CD4-positive, alpha-beta T cell treated with Interleukin-6 at 100 ng/mL for 8 hours (primary cell): ENCODE measurements at places on chromosomes 2 and 18.
A peak's percentile ranks its signal among the peaks of the same experiment; 100 is the strongest.

DNA sequence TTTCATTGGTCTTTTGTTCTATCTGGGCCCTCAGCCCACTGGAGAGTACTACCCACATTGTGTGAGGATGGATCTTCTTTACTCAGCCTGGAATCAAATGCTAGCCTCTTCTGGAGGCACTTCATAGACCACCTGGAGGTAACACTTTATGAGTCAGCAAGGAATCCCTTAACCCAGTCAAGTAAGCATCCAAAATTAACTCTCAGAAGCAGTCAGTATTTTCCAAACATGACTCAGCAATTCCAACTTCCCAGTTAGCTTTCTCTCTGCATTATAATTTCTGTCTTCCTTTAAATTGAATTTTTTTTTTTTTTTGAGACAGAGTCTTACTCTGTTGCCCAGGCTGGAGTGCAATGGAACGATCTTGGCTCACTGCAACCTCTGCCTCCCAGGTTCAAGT is 142.7 kb downstream of the ACKR3 start:
- DNase-seq = no peak

DNA sequence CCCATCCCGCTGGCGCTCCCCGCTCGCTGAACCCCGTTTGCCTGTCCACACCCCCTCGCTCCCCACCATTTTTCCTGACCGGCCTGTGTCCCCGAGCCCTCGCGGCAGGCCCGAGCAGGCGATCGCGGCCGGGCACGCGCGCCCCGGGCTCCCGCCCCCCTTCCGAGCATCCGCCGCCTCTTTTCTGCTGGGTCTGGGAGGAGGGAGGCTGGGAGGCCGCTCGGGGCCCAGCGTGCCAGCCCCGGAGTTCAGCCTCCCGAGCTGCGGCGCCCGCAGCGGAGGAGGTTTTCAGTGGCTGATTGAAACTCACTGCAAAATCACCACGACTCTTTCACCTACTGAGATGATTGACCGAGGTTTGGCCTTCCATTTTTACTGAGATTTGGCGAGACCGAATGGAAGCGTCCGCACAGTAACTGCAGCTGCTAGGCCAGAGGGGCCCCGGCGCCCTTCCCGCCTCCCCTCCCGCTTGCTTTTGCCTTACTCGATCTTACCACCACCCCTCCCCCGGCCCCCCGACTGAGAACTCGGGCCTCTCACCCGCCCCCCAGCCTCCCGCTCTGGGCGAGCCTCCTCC is 4.8 kb downstream of the SOX11 start:
- DNase-seq = no peak

- DNase-seq = no peak
Observed at GRCh38 chr2:8000870-8001269, 681.0 kb upstream of the ID2 start.

DNA sequence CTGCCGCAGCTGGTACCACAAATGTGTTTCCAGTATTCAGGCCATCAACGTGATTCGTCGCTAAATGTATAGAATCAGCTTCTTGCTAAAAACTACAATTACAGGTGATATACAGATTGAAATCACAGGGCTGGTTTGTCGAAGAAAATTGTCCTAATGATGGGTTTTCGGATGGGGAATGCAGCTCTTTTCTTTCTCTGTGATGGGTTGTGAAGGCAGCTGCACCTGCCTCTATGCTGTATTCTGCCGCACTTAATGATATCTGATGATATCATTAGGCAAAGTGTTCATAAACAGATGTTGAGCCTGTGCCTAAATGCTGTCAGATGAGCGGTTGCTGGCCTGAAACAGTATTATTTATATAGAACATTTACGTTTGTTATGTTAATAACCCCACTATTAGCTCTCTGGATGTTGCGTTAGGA is 218.1 kb downstream of the ARHGAP15 start:
- DNase-seq = no peak

- DNase-seq = no peak
Observed at GRCh38 chr18:58867281-58867961, 2.7 kb downstream of the ZNF532 start.

- no peak for DNase-seq
Observed at GRCh38 chr2:218555527-218555926, 12.6 kb downstream of the USP37 start.

GRCh38 chr18:44938720-44939665 is 258.3 kb downstream of the SETBP1 start:
- DNase-seq = no peak

- DNase-seq = no peak
Observed at GRCh38 chr18:33541316-33541715, 36.7 kb upstream of the ASXL3 start.

DNA sequence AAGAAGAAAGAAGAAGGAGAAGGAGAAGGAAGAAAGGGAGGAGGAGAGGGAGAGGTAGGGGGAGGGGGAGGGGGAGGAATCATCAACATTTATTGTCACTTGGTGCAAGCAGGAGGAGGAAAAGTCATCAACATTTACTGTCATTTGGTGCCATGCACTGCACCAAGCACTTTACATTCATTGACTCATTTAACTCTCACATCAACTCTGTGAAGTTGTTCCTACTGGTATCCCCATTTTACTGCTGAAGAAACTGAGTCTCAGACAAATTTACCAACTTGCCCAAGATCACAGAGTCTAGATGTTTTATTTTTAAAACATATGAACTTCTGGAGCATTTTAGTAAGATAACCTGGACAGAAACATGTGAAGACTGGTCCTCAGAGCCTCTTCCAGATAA is 46.7 kb upstream of the NEB start:
- DNase-seq = no peak

- DNase-seq = no peak
Observed at GRCh38 chr18:3340682-3341097, 78.8 kb downstream of the MYL12B start.

DNA sequence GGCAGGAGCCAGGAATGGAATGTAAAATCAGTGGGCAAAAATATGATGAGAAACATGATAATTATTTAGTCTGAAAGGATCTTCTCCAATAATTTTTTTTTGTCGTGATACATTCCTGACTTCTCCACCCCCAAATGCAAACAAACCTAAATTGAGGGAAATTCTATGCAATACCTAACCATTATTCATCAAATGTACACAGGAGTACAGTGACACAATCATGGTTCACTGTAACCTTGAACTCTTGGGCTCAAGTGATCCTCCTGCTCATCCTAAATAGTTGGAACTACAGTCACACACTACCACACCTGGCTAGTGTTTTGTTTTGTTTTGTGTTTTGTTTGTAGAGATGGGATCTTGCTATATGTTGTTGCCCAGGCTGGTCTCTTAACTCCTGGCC is 46.5 kb downstream of the RAB10 start:
- no peak for DNase-seq

- DNase-seq = peak; percentile 5
Observed at GRCh38 chr2:15561574-15562344, 625 bp upstream of the NBAS start.
